Suppressor macrophage treated with lipopolysaccharide for 1 hour (primary cell): ENCODE measurements at places on chromosomes 16 and 17.

DNA sequence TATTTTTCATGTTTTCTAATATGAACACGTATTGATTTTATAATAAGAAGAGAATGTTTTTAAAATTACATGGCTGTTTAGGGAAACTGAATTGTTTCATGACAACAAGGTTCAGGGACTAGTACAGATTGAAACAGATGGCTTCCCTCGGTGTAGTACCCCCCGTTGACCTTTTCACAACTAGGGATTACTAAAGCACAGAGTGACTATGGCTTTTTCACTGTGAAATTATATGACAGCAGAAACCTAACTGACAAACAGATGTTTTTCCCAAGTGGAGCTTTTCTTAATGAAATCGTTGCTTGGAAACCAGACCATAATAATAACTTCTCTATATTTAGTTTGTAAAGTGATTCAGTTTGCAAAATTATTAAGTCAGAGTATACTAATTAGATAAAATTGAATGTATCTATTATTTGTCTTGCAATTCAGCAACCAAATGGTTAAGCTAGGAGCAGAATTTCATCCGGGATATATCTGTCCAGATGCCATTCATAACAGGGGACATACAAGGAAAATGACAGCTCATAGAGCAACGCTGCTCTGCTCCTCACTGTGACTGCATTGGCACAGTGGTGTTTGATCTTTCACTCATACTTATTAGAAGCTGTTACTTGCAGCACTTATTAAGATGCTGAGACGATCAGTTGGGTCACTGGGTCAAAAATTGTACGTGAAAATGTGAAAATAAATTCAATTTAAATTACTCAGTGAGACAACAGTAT lies 111.7 kb downstream of the TANGO6 start:
- no peak for DNase-seq

DNA sequence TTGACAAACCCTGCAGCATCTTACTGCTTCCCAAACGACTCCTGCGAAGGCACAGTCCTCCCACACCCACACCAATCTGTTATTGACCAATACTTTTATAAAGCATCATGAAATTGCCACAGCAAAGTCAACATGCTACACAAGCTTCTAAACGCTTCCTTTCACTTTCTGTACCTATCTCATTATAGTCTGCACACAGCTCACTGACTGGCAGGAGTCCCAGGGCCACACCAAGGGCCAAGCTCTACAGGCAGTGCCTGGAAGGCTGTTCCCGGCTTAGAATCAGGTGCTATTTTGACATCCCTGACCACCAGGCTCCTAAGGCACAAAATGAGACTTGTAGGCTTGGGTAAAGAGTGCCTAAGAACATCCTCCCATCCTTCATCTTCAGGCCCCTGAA lies 39.5 kb downstream of the USP7 start:
- no peak for DNase-seq

DNA sequence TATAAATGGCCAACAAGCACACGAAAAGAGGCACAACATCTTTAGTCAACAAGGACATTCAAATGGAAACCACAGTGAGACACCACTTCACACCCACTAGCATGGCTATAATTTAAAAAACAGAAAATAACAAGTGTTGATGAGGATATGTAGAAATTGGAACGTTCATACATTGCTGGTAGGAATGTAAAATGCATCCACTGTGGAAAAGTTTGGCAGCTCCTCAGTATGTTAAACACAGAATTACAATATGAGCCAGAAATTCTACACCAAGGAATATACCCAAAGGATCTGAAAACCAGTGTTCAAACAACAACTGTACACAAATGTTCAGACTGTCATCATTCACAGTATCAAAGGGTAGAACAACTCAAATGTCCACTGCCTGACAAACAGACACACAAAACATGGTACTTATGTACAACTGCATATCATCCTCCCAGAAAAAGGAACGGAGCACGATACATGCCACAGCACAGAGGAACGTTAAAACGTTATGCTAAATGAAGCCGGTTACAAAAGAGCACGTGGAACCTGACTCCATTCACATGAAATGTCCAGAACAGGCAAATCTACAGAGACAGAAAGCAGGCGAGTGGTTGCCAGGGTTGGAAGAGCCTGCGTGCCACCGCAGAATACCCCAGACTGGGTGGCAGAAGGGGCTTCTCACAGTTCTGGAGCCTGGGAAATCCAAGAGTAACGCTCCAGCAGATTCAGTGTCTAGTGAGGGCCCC lies 32.8 kb upstream of the METRNL start:
- DNase-seq: no peak

DNA sequence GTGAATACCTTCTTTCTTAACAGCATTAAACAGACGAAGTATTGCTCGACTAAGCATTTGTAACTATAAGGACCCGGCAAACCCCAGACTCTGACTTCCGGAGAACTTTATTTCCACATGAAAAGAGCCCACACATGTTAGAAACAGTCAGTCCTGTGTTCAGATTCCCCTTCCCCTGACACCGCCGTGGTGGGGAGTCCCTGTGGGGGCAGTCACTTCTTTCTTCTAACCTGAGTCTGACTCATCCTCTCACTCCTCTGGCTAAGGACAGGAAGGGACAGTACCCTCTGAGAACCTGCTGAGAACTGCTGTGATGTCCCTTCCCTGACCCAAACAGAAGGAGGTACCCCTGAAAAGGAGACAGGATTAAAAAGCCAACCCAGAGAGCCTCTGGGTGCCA lies 165.1 kb downstream of the XYLT1 start:
- DNase-seq: peak; percentile 59

GRCh38 chr16:88772871-88773811 lies 11.9 kb downstream of the PIEZO1 start:
- no peak for DNase-seq

GRCh38 chr16:15754821-15755534 lies 101.8 kb downstream of the MYH11 start:
- no peak for DNase-seq

- DNase-seq: no peak
Observed at GRCh38 chr17:72387969-72388368, 267.1 kb downstream of the SOX9 start.

GRCh38 chr16:21277045-21277926 lies 804 bp downstream of the CRYM start:
- no peak for DNase-seq

GRCh38 chr17:57051886-57052361 lies 33.1 kb upstream of the AKAP1 start:
- DNase-seq: no peak

- DNase-seq: peak; percentile 25
Observed at GRCh38 chr17:10875984-10876555, 38.2 kb upstream of the PIRT start.

GRCh38 chr16:50310308-50311133 lies 44.2 kb downstream of the ADCY7 start:
- no peak for DNase-seq

GRCh38 chr16:80563066-80563465 lies 22.3 kb downstream of the DYNLRB2 start:
- DNase-seq: no peak

DNA sequence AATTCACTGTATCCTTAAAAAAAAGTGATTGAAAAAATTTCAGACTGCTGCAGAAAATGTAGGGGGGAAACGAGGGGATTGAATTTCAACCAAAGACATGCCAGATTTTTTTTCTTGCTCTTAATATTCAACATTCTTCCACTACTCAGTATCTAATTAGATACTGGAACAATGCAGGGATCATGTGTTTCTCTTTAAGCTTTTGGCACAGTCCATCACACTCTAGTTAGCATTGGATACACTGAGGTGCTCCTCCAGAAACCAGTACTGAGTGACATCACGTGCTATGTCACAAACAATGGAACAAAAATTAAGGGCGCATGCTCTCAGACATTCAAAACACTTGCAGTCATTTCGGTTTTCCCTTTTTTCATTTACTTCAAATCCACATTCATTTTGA lies 298.6 kb upstream of the PSMD7 start:
- no peak for DNase-seq

DNA sequence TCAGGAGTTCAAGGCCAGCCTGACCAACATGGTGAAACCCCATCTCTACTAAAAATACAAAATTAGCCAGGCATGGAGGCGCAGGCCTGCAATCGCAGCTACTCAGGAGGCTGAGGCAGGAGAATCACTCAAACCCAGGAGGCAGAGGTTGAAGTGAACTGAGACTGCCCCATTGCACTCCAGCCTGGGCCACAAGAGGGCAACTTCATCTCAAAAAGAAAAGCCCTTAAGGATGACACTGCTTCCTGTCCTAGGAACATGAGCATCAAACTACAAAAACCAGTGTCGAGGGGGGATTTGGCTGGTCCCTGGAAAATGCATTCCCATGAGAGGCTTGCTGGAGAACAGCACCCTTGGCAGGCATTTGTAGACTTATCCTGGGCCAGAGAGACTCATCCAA lies 449.5 kb upstream of the PSMD7 start:
- DNase-seq: no peak

- no peak for DNase-seq
Observed at GRCh38 chr16:68373528-68374245, 62.9 kb downstream of the PRMT7 start.

GRCh38 chr17:40482722-40483121 lies 18.7 kb downstream of the TNS4 start:
- DNase-seq: no peak

DNA sequence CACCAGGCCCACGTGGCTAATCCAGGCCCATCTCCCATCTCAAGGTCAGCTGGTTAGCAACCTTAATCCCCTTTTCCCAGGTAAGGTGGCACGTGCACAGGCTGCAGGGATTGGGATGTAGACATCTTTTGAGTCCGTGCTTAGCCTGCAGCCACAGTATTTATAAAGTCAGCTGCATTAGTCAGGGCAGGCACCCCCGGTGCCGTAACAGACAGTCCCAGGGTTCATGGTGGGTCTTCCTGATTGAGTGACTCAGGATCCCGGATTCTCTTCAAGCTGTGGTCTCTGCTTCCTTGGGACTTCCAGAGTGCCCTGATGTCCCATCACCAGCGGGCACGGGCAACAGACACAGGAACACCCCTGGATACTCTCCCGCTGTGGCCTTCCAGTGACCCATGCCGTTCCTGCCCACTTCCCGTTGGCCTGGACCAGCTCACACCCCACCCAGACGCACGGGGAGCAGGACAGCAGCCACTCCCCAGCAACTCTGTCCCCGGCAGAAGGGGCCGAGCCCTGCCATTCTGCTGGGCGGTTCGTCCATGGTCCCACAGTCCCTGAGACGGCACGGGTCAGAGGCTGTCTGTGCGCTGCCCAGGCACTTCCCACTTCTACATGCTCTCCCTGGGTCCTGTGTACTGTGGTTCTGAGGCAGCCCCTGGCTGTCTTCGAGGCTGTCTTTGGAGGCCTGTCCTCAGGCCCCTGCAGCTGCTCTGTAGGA lies 248.6 kb upstream of the GSE1 start:
- DNase-seq: no peak

GRCh38 chr16:78629173-78629572 lies 529.7 kb downstream of the WWOX start:
- no peak for DNase-seq

GRCh38 chr16:35308674-35309073 lies 1849.3 kb downstream of the TP53TG3F start:
- DNase-seq: no peak

- DNase-seq: peak; percentile 49
Observed at GRCh38 chr16:24975428-24975889, 39.7 kb downstream of the ARHGAP17 start.

DNA sequence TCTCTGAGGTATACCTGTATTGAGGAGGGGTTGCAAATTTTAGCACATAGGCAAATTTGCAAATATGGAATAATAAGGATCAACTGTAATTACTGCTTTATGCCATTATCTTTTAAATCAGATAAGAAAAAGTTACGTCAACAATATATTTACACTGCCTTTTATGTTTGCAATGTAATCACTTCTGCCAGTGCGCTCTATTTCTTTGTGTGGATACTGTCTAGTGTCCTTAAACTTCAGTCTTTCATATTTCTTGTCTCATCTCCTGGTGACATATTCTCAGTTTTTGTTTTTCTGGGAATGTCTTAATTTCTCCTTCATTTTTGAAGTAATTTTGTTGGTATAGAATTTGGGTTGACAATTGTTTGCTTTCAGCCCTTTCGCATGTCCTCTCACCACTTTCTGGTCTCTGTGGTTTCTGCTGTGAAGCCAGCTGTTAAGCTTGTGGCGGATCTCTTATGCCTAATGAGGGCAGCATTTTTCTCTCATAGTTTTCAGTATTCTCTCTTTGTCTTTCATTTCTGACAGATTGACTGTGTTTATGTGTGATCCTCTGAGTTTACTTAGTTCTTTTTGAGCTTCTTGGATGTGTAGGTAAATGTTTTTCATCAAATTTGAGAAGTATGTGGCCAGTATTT lies 37.6 kb upstream of the ABCC11 start:
- no peak for DNase-seq

- no peak for DNase-seq
Observed at GRCh38 chr16:87809150-87809902, 43.5 kb upstream of the KLHDC4 start.

DNA sequence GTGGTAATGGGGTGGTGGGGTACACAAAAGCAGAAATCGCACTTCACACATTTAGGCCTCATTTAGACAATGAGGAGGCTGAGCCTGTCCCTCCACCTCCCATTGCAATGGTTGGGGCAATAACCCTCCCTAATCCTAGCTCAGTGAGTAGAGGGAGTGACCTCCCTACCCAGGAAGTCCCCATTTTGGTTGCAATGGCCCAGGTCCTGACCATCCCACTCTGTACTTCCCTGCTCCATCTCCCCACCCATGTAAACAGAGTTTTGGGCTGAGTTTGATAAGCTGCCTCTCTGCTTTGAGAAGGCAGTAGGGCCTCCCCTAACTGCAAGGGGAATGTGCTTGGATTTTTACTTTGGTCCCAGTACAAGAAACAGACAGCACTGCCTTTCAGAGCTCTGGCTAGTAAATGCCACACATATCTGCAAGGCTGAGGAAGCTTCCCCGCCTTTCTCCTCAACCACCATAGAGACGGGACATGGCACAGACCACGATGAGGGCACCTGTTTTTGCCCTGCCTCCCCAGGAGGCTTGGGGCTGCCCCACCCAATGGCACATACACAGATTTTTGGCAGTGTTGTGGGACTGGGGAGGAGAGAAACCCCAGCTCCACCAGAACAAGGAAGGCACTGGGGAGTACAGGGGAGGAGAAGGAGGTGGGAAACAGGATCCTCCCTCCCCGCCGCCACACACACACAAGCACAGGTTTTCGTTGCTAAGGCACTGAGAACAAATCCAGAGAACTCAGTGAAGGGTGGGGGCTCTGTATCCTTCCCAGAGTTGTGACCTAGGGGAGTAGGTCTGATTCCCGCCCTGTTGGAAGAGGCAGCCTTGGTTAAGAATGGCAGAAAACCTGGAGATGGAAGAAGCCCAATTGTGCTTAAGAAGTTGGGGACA lies 7.3 kb downstream of the VAT1 start:
- peak; percentile 26 for DNase-seq

DNA sequence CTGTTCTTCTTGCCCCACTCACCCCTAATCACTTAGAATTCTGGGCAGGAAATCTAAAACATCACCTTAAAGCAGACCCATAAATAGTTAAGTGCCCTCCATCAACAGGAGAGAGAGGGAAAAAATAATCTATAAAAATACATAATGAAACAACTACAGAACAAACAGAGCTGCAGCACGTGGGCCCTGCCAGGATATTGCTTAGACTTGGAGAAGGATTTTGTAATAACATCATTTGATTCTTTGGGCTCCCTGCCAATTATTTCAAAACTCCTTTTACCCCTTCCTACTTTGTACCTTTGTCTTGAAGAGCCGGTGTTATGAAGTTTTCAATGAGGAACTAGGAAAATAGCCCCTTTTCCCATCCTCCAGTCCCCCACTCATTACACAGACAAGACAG lies 130.6 kb upstream of the TOX3 start:
- no peak for DNase-seq
